ENCODE measurements at places on chromosomes 1 and 21. TPM values are rescaled to one million over a fixed set of nuclear protein-coding genes. Genes with fewer than 3 reads are reported as not detected.

FCGR3B gene
- not detected for total RNA-seq

PGBD5 gene
- 0.59 TPM for total RNA-seq

HSD3B2 gene
- not detected for total RNA-seq

NTNG1 gene
- total RNA-seq, result 17.3 TPM

KRTAP13-3 gene
- total RNA-seq, result not detected

ADORA3 gene
- not detected for total RNA-seq

SPATA46 gene
- total RNA-seq, result not detected

NPR1 gene
- 19.8 TPM for total RNA-seq

FAM167B gene
- 2.7 TPM for total RNA-seq

TSPEAR gene
- total RNA-seq, result not detected

OR2T11 gene
- total RNA-seq, result not detected
